Stimulated activated CD4-positive, alpha-beta T cell treated with anti-CD3 and anti-CD28 coated beads, TNF-alpha, amount 100 ng/mL, for 4 hours (primary cell): ENCODE measurements at places on chromosomes 3 and 15.

GRCh38 chr3:157888040-157888439 is 218.2 kb downstream of the SHOX2 start:
- DNase-seq = no peak

DNA sequence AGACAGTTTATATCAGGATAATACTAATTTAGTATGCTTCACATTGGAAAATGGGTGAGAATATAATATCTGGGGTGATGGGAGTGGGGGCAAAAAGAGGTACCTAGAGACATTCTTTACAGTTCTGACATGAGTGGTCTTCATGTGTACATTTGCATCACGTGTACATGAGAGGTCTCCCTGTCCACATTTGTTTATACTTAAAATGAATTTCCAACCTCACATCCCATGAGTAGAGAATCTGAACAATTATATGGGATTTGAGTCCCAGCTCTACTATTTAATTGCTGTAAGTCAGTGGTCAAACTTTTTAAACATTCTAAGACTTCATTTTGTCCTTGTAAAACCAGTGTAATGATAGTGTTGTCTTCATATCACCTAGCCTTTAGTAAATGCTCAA is 408.4 kb downstream of the NAALADL2 start:
- DNase-seq = no peak

DNA sequence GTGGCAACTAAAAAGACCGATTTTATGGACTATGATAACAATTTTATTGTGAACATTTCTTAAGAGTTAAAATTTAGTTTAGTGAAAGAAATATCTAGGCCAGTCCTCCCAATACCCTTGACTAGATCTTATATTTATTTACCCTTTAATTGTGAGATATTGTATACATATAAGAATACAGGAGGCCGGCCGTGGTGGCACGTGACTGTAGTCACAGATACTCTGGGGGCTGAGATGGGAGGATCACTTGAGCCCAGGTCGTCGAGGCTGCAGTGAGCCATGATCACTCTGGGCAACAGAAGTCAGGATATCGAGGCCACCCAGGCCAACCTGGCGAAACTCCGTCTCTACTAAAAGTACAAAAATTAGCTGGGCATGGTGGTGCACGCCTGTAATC is 756 bp upstream of the RMDN3 start:
- no peak for DNase-seq

DNA sequence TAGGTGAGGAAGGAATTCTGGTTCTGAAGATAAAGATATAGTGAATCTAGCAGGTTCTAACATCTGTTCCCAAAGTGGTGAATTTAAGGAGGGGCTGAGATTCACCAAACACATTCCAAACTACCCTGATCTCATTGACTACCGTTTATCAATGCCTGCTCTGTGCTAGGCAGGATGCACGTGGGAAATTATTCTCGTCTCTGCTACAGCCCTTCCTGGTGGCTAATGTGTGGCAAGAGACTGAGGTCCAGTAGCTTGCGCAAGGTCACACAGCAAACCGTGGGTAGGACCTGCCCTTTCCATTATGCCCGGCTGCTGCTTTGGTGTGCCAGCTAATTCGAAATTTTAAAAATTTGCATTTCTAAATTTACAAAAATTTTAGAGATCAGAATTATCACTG is 209.5 kb upstream of the TRIM42 start:
- DNase-seq = no peak

DNA sequence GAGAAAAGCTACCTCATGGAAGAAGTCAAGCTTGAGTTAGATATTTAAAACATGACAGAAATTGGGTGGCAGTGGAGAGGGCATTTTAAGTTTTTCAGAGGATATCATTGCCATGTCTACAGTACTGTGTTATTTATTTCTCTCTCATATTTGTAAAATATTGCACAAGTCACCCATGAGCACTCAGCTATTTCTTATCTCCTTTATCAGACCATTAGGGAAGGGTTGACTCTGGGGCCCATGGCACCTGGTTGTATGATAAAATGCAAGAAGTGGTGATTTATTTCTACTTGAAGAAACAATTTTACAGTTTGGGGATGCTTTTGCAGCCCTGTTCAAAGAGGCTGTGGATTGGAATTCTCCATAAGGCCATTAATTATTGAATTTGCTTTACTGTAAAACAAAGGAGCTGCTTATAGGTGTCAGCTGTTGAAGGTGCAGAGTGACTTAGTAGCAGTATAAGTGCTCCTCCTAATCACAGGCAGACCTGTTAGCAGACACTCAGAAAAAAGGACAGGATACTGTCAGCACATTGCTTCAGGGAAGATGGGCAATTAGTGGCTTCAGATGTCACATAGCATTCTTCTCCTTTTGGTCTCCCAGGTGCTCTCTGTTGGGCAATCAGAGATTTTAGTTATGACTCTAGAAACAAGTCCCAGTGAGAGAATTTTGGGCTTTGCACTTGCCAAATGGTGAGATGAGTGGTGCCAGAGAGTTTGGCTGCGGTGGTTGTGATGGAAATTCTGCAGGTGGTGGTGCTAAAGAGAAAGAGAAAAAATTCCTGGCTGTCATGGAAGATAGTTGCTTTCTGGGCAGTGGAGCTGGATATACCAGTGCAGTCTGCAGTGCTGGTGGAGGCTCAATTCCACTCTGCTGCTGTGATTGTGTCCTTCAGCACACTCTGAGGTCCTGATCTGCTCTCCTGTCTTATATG is 129.7 kb upstream of the ROPN1 start:
- DNase-seq = no peak

- DNase-seq = no peak
These were observed 10.4 kb upstream of the TMEM202 start for GRCh38 chr15:72387741-72388140.

DNA sequence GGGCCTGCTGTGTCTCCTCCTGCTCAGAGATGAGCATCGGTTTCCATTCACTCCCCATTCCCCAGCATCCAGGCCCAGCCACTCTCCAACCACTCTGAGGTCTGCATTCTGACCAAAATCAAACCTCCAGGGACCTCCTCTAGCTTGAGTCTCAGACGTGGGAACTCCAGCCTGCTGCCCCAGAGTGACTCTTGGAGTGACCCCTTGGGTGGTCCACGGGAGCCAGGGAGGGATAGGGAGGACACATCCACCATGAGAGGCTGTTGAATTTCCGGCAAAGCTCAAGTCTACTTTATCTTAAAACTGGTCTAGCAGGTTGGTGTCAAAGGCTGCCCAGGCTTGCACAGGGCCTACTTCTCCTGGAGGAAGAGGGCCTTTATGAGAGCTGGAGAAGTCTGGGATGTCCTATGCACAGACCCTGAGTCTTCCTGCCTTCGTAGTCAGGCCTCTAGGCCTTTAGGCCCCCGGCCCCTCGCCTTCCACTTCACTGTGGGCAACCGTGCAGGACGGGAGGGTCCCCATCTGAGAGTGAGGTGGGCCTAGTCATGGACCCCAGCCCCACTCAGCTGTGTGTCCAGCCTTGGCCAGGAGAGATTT is 8.9 kb downstream of the CISH start:
- no peak for DNase-seq

GRCh38 chr3:16725972-16726371 is 120.7 kb upstream of the DAZL start:
- DNase-seq = no peak

DNA sequence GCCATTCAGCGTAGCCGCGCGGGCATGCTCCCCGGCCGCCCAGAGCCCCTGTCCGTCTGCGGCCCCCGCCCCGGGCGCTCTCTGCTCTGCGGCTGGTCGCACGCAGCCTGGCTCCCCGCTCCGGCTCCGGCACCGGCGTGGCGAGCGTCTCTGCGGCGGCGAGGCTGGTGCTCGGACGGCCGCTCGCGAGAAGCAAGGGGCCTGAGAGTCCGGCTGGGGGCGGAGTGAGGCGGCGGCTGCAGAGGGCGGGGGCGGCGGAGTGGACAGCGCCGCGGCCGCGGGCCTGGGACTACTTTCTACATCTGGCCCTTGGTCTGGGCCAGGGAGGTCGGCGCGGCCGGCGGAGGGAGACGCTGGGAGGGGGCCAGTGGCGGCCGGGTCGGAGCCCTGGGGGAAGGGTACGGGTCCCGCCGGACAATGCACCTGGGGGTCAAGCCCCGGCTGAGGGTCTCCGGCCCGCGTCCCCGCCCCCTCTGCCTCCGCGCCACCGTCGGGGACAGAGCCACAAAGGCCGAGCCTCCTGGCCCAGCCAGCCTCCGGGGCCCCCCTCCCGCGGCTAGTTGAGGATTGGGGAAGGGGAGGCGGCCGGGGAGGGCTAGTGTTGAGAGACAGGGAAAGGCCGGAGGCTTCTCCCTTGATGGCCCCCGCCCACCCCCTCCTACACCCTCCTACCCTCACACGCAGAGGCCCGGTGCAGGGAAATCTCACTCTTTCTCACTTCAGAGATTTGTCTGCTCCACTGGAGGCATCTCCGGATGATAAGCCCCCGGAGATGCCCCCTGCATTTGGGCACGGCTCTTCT is at the start of gene PRTG:
Gene PRTG (minus strand): TSS at position 226 of the 802 bp plus-strand sequence. CDS start 221 bp downstream, at position 5.
- DNase-seq = no peak

DNA sequence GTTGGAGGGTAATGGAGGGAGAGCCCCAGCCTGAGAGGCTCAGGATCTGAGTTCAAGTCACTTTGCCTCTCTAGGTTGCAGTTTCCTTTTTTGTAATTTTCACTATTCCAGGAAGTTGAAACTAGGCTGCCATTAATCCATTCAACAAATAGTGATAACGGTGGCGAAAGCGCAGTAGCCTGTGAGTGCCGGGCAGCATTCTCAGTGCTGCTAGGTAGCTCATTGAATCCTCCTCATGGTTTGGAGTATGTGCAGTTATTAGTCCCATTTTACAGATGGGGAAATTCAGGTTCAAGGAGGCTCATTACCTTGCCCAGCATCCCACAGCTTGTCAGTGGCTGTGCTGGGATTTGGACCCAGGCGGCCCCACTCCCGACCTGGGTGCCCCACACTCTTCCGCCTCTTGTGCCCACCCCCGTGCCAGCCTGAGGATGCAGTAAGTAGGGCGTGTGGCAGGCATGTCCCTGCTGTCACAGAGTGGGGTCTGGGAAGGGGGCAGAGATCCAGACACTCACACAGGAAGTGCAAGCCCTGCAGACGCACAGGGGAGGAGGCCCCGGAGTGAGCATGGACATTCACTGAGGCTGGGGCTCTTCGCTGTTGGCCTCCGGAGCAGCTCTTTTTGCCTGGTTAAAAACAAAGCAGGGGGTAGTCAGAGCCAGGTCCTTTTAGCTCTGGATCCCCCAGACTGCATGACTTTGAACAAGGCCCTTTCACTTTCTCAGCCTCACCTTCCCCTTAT is 58.8 kb downstream of the SLC6A6 start:
- DNase-seq = no peak
